ENCODE measurements at places on chromosomes 3 and 15. TPM values are rescaled to one million over a fixed set of nuclear protein-coding genes. Genes with fewer than 3 reads are reported as not detected.
A peak's percentile ranks its signal among the peaks of the same experiment; 100 is the strongest.

DNA sequence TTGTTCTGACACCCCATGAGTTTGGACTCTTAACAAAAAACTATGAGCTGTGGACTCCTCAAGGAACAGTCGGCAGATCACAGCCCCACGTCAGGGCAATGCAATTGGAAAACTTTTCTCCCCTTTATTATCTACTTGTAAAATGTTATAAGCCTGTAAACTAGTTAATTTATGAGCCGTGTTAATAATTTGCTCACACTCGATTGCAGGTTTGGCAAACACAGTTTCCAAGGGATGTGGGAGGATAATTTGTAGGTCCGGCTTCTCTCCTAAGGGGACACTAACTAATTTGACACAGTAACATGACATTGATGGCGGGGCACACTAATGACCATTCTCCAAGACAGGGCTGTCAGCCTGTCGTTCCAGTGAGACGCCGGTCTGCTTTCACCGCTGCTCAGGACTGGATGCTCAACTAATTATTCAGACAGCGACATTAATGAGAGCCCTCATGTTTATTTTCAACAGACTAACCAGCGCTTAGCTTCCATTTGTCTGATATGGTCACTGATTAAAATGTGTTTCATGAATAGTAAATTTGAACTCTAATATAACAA is 222.1 kb downstream of the FOXP1 start:
- no peak for DNase-seq

GRCh38 chr3:31573036-31573779 is 40.5 kb downstream of the STT3B start:
- DNase-seq: no peak

ZKSCAN7 gene
- 4.7 TPM for total RNA-seq

DNA sequence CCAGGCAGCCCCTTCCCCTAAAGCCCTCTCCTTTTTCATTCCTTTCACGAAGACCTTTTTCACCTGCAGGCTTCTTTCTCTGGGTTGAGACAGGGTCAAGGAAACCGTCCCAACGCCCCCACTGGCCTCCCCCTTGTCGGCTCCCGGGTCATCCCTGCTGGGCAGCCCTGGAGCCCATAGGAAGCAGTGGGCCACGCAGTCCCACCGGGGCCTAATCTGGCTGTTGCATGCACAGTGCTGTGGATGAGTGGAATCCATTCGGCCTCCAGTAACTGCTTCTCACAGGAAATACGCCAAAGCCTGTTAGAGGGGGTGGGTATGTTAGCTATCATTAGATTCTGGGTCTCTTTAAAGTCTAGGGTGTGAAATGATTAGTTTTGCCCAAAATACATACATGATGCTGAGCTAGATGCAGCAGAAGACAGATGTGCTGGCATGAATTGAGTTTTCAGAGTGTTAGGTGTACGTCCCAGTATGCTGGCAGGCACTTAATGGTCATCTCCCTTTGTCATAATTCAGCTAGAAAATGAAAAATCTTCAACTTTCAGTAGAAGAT is 16.6 kb downstream of the LYSMD4 start:
- DNase-seq: no peak

SENP5 gene
- total RNA-seq: 45.5 TPM

DNA sequence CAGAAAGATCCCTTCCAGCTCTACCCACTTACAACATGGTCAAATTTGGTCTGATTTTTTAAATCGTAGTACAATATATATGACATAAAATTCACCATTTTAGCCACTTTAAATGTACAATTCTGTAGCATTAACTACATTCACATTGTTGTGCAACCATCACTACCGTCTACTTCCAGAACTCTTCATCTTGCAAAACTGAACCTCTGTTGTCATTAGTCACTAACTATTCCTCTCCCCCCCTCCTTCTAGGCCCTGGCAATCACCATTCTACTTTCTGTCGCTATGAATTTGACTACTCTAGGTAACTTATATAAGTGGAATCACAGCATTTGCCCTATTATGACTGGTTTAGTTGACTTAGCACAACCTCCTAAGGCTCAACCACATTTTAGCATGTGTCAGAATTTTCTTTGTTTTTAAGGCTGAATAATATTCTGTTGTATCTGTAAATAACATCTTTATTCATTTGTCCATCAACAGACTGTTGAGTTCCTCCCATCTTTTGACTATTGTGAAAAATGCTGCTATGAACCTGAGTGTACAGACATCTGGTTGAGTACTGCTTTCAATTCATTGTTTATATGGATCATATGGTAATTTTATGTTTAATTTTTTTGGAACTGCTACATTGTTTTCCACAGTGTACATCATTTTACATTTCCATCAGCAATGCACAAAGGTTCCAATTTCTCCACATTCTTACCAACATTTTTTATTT is 35.5 kb upstream of the CCR2 start:
- DNase-seq: no peak

DNA sequence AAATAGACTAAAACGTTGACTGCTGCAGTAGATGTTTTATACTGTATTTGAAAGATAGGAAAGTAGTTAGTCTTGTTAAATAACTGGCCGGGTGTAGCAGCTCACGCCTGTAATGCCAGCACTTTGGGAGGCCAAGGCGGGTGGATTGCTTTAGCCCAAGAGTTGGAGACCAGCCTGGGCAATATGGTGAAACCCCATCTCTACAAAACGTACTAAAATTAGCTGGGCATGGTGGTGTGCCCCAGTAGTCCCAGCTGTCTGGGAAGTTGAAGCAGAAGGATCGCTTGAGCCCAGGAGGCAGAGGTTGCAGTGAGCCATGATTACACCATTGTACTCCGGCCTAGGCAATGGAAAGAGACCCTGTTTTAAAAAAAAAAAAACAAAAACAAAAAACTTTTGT is 60.5 kb upstream of the ULK4 start:
- DNase-seq: no peak

DNA sequence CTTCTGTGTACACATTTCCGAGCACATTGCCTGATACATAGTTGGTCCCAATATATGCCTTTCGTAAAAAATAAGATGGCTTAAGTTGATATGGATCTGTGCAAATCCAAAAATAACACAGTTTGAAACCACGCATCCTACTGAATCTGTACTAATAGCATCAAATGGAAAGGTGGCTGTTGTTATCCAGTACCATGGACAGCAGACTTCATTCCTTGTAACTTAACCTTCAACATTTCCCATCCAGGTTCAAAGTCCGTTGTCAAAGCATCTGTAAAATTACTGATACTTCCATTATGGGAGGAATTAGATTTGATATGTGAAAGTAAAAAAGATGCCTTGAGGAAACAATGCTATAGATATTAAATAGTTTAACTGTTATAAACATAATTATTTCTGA is 65.5 kb upstream of the C3orf49 start:
- DNase-seq: peak; percentile 31

- DNase-seq: peak; percentile 5
Observed at GRCh38 chr15:45023659-45024225, 747 bp downstream of the SORD start.

DNA sequence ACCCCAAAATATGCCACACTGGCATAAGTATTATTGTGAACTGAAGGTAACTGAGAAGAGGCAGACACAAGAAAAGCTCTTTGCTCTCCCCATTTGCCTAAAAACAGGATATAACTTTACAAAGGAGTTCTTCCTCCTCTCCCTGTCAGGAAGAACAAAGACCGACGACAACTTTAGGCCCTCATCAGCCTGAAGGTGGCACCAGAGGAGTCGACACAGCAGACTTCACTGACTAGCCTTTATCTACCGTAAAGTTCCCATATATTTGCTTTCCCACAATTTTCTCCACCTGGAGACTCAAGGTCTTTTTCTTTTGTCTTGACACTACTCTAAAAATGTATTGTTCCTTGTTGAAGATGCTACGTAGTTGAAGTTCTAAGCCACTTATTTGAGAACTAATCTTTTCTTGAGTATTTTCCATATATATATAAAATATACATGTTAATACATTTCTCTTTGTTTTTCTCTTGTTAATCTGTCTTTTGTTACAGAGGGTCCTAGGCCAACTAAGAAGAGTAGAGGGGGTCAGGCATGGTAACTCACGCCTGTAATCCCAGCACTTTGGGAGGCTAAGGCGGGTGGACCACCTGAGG is 16.2 kb upstream of the XIRP1 start:
- peak; percentile 56 for DNase-seq

DNA sequence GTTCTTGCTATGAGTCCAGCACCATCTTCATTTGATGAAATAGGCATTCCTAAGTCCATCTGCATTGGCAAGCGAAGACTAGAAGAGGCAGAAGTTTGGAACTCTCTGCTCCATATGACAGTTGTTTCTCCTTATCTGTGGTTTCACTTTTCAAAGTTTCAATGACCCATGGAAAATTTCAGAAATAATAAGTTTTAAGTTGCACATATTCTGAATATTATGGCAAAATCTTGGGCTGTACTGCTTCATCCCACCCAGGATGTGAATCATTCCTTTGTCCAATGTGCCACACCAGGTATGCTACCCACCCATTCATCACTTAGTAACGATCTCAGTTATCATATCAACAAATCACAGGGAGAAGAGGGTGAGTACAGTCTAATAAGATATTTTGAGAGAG is 647.9 kb downstream of the GRM7 start:
- no peak for DNase-seq

SLC7A14 gene
- total RNA-seq: 6.8 TPM

MED12L gene
- total RNA-seq: 0.28 TPM

Data from IMR-90 (cell line).